SJCRH30 (cell line): ENCODE measurements at places on chromosomes 13 and 19.

GRCh38 chr19:18742838-18743783, 48.0 kb downstream of the COMP start:
- DNase-seq, result peak; percentile 91

DNA sequence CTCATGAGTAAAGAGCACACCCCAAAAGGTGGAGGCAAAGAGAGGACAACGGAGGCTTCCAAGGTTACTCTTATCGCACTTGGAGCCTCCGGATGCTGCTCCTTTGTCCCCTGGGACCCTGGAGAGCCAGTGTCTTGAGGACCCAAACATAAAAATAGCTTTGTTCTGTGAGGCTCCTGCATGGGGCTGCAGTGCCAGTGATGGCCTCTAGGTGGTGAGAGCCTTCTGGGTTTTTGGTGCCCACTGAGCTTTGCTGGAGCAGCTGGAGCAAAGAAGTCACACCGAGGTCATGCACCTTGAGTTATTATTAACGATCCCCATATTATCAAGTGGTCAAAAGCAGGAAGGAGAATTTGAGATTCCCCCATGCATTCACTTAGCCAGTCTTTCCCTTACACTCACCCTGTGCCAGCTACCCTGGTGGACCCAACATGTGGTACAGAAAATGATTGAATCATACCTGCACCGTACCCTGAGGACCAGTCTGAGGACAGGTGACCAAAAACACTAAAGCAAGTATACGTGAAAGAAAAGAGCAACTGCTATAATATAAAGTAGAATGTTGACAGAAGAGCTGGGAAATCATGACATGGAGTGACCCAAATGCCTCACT, 41.5 kb downstream of the ZNF682 start:
- DNase-seq, result peak; percentile 30

DNA sequence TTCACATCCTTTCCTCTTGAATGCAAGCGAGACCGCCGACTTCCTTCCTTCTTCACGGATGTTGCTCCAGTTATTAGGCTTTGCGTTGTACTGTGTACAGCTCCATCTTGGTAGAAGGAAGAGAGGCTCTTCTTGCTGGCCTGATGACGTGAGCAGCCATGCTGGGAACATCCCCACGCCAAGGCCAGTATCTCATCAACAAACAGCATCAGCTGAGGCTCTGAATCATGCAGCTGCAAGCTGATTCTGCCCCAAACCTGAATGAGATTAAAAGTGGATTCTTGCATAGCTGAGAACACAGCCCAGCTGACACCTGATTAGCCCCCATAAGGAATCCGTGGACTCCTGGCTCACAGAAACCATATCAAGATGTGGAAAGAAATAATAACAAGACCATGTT, 809.6 kb downstream of the EFNB2 start:
- DNase-seq, result no peak

DNA sequence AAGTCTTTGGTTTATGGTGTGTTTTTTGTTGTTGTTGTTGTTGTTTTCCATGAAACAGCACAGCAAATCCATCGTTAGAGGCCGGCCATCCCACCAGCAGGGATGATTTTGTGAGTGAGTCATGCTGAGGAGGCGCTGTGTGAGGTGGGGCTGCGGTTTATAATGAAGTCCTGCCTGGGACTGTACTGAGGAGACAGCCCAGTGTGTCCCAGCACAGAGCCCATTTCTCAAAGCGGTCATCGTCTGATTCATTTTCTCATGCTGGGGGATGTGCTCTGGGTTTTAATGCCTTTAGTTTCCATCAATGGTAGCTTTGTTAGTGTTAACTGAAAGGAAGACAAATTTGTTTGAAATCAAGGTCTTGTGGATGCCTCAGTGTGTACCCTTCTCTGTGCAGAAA, 129.3 kb upstream of the SERP2 start:
- no peak for DNase-seq
